ENCODE measurements at places on chromosomes 11 and 22.

DNA sequence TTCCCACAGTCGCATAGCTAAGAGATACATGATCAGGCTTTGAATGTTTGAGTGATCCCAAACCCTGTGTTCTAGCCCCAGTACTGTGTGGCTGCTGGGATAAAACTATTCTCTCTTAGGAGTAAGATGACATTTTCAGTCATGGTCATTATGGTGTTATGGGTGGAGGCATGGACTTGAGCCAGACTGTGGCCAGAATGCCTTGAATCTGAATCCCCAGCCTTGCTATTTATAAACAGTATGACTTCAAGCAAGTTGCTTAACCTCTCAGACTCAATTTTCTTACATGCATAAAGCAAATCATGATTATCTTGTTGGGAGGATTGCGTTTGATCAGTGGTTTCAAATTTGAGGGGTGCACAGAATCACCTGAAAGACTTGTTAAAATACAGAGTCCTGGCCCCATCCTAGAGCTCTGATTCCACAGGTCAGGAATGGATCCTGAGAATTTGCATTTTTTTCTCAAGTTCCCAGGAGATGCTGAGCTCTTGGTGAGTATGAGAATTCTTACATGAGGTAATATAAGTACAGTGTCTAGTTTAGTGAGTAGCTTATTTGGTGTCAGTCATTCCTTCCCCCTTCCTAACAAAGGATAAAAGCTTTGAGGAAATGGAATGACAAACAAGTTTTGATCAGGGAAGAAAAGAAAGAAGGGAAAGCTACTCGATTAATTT is 571.7 kb downstream of the METTL15 start:
- no peak for DNase-seq

DNA sequence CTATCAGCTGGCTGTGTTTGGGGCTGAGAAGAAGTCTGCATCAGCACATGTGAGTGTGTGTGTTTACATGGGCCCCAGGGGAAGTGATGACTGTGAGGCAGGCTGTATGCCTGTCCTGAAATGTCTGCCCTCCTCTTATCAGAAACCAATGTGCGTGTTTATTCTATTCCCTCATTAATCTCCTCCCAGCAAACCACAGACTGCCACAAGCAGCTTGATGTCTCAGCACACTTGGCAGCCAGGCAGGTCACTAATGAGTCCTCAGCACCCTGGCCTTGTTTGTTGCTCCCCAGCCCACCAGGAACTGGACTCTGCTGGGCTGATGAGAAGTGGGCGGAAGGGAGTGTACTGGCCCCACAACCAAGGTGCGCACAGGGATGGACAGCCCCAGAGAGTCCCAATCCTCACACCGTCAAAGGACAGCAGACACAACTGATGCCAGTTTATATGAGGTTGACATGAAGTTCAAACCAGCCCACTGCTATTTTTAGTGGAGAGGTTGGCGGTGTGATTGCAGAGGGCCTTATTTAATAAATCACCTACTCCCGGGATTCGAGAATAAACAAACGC is 225.8 kb downstream of the ETS1 start:
- no peak for DNase-seq

- DNase-seq, result no peak
Observed at GRCh38 chr11:131864228-131864627, 493.8 kb downstream of the NTM start.

- no peak for DNase-seq
Observed at GRCh38 chr11:43649921-43650320, 30.6 kb upstream of the HSD17B12 start.

DNA sequence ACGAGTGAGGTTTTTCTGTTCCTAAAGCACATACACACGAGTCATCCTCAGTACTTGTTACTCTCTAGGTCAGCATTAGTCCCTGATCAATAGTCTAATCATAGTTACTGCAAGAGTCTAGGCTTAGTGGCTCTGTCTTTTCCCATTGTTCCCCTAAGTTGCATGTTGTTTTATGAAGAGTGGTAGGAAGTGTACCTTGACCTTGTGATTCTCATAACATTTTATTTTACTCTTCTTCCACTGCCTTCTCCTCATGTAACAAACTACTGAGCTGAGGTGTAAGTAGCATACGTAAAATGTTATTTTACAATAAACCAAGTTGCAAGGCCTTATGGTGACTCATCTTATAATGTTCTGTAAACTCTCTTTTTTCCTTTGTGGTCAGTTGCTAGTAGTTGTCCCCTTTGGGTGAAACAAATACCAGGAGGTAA is 15.0 kb downstream of the METTL15 start:
- DNase-seq, result no peak

- DNase-seq, result no peak
Observed at GRCh38 chr11:5288906-5289550, 12.7 kb downstream of the OR51B4 start.

DNA sequence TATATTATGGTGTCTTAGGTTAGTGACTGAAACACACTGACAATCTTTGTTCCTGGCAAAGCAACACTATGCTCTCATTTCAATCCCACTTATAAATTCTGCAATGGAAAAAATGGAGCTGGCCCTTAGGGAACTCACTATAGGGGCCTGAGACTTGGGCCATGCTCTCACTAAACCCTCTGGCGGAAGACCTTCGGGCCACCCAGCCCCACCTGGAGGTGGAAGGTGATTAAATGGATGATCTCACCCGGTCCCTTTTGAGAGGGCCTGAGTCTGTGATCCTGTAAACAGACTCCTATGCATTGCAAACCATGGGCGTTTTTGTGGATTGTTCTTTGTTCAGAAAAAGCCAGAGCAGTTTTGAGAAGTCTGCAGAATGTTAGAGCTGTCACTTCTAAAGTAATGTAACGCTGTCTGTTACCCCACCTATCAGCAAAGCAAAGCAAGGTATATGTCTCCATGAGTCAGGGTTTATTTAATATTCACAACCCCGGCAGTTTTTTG is 17.0 kb upstream of the CDON start:
- no peak for DNase-seq

- no peak for DNase-seq
Observed at GRCh38 chr11:84719935-84720577, 907.1 kb downstream of the DLG2 start.

DNA sequence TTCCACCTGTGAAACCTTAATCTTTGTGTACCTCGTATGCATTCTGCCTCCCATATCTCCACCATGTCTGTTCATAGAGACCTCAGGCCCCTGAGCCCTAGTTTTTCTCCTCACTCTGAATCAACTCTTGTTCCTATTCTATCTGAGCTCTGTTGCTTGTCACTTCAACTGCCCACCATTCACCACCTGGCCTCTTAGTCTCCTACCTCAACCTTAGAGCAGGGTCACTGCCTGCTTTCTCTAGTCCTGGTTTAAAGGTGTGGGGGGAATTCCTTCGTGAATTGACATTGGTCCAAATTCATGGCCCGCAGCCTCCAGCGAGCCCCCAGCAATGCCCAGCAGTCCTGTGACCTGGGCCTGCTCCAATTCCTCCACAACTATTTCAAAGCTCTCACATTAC is 39.4 kb upstream of the TUB start:
- DNase-seq, result no peak

DNA sequence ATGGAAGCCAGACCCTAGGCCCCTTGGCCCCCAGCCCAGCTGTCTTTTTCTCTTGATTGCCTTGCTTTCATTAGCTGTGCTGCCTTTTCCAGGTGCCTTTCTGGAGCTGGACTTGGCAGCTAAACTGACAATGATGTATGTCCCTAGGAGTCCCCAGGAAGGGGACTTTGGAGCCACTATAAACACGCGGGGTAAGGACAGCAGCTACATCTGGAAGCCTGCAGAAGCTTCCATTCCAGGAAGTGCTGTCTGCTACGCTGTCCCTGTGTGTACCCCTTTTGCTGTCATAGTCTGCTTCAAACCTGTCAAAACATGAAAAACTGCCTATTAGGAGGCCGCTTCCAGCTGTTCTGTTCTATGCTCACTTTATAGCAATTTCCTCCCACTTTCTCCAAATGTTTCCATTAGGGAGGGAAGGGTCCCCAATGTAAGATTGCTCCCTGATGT is 153.3 kb upstream of the RAG2 start:
- no peak for DNase-seq

DNA sequence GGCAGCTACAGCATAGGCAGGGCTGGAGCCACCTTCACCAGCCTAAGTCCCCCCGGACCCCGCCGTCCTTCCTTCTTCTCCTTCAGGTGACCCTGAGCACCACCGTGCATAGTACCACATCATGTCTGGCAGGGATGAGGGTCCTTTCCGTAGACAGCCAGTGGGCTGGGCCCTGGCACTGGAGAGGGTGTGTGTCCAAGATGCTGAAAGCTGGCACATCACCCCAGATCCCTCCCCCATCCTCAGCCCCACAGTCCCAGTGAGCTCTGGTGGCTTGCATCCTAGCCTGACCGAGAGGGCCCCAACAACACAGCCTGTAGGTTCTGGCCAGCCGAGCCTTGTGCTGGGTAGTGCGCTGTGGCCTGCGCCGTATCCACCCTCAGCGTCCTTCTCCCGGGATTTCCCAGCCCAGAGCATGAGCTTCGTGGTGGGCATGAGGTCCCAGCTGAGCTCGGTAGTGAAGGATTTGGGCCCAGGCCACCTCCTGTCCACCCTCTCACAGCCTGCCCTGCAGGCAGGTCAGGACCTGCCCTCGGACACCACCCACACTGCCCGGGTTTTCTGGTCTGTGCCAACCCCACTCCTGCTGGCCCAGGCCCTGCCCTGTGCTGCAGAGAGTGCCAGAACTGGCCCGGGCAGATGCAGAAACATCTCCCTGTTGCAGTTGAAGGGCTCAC is 1124.3 kb downstream of the BRD1 start:
- DNase-seq, result no peak

DNA sequence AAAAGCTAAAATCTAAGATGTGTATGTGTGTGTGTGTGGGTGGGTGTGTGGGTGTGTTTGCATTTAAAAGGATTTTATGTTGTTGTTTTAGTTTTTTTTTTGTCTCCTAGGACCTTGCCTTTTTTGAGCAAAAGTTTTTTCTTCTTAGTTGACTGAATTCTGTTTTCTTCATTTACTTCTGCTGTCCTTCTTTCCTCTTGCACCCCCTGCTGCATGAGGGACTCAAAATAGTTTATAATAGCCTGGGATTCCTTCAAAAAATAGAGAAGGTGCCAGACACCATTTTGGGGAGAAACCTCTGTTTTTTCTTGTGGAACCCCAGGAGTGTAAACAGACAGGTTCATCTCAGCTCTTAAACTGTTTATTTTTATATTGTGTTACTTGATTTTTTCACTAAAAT is 817.7 kb downstream of the TBC1D22A start:
- no peak for DNase-seq

DNA sequence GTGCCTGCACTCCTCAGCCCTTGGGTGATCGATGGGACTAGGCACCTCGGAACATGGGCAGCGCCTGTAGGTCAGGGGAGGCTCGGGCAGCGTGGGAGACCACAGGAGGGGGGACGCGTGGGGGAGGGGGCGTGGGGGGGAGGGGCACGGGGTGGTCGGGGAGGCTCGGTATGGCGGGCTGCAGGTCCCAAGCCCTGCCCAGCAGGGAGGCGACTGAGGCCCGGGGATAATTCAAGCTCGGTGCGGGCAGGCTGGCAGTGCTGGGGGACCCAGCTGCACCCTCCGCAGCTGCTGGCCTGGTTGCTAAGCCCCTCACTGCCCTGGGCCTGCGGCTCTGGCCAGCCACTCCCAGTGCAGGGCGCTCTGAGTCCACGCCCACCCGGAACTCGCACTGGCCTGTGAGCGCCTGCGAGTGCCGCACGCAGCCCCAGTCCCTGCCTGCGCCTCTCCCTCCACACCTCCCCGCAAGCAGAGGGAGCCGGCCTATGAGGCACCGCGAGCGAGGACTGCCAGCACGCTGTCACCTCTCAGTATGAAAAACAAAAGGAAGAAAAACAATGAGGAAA is 1698.3 kb upstream of the RAG2 start:
- no peak for DNase-seq

- DNase-seq, result no peak
Observed at GRCh38 chr11:96103102-96103501, 179.2 kb upstream of the MTMR2 start.

GRCh38 chr11:13875643-13876042 is 86.9 kb upstream of the SPON1 start:
- no peak for DNase-seq

DNA sequence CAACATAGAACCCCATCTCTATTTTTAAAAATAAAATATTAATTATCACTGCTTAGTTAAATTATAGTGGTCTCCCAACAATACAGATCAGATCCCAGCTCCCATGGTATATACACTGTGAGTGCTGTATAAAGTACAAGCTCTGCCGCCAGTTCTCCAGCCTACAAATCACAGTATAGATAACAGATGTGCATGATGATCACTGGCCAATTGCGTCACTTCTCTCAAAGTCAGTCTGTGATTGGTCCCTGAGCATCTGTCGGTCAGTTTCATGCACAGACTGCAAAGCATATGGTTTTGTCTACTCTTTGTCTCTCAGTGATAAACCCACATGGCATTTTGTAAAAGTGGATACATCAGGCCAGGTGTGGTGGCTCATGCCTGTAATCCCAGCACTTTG is 15.7 kb downstream of the PPARA start:
- DNase-seq, result no peak

All from activated B cell treated with CpG ODN at 0.5 μM for 24 hours (primary cell).